A172 (cell line): ENCODE measurements at places on chromosomes 3 and 15.

- peak; percentile 28 for DNase-seq
Measured at GRCh38 chr3:11592445-11593298, 51.0 kb downstream of the VGLL4 start.

DNA sequence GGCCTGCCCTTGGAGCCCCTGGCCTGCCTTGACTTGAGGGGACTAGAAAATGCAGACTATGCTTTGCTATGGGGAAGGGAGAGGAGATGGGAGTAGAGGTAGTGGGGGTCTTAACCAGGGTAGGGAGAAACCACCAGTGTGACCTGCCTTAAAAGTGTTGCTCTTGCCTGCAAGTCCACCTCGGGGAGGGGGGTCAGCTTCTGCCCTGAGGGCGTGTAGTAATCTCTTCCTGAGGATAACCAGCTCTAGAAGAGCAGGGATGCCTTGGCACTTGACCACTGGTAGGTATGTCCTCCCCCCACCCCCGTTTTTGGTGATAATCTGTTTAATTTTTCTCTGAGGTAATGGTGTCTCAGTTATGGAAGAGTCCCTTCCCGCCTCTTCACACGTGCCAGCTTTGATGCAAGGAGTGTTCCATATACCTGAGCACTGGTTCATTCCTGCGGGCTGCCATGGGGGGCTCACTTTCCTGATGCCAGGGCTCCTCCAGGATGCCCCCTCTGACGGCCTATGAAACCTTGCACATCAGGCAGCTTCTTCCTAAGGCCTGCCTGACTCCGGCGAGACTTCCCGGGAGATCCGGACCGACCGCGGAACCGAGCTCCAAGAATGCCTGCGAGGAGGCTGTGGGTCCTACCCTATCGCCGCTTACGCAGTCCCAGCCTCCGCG, 780 bp upstream of the P4HTM start:
- DNase-seq: peak; percentile 22

- no peak for DNase-seq
Measured at GRCh38 chr3:114627770-114628169, 333.9 kb downstream of the TIGIT start.

- no peak for DNase-seq
Measured at GRCh38 chr3:157300094-157300493, 136.6 kb upstream of the PTX3 start.

DNA sequence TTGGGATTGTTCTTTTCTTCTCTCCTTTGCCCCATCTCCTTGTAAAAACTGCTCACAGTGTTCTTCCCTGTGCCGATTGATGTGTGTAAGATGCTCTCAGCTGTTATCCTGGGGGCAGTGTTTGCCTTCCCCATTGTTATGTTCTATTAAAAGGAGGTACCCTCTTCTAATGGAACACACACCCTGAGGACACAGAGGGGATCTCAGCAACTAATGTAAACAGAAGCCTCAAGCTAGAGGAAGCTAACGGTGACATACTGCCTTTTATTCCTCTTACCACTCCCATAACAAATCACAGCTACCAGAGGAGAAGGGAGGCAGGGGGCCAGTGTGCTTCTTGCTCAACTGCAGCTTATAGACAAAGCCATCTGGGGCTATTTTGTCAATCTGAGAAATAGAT, 2.2 kb downstream of the TAGLN3 start:
- no peak for DNase-seq

GRCh38 chr3:195595785-195596531, 12.2 kb upstream of the APOD start:
- DNase-seq: no peak

DNA sequence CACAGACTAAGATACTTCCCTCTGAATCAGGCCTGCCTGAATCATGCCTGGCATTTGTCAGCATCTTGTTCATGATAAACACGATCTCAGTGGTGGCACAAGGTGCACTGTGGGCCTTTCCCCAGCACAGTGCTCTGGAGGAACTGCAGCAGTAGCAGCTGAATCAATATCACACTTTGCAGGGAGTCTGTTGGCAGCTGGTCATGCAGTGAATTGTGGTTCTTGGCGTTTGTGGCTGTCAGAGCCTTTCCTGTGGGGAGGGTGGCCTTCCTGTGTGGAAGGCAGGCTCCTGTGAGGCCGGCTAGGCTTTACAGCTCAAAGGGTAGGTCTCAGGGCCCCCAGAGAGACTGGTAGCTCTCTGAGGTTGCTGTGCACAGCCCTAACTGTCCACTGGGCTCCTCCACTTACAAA, 54.4 kb upstream of the TLE3 start:
- DNase-seq: peak; percentile 49

GRCh38 chr3:146184241-146185015, 23.4 kb upstream of the PLOD2 start:
- peak; percentile 50 for DNase-seq

DNA sequence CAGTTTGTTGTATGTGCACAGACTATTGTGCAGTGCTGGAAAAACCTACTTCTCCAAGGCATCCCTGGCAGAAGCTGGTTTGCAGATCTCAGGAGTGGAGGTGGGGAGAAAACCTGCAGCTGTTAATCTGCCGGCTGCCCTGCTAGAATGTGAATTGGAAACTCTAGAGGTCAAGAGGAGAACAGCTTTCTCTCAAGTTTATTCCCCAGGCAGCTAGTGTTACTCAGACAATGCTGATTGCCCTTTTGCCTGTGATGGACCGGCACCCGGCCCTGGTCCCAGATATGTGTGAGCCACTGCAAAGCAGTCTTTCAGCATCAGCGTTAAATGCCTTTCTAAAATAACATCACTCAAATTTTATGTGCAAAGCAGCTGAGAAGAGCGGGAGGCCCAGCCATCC, 129.7 kb upstream of the TPM1 start:
- DNase-seq: no peak

GRCh38 chr3:127214975-127215374, 22.0 kb downstream of the PRR23E start:
- DNase-seq: no peak

- DNase-seq: peak; percentile 61
Measured at GRCh38 chr3:57100046-57100695, 39.7 kb downstream of the SPATA12 start.

GRCh38 chr3:102529452-102529851, 94.6 kb downstream of the ZPLD1 start:
- peak; percentile 21 for DNase-seq

GRCh38 chr3:180181387-180181786, 144.7 kb upstream of the PEX5L start:
- DNase-seq: no peak

DNA sequence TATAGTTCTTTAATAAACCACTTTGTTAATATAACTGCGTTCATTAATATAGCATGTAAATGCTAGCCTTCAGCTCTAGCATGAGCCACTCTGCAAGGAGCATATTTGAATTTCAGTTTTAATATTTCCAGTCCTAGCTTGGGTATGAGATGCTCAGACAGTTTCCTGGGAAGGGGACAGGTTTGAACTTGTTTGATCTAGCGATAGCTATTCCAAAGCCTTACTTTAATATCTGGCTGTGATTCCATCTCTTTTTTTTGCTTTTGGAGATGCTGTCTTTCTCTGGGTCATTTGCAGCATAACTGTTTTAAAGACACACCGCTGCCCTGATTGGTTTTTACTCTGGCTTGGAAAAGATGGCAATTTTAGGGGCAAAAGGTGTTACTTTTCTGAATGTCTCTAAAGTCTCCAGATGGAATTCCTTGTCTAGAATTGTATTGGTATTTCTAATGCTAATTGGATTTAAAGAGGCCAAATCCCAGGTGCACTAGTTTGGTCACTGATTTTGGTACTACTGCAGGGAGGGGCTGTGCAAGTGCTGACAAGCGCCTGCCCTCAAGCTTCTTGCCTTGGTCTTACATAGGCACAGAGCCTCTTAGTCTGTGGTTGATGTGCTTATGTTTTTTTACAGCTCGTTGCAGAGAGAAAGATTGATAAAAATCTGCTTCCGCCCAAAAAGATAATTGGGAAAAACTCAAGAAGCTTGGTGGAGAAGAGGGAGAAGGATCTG, 2.8 kb downstream of the NISCH start:
- no peak for DNase-seq

- no peak for DNase-seq
Measured at GRCh38 chr15:36924034-36924433, 176.3 kb downstream of the MEIS2 start.

GRCh38 chr15:68383161-68384074, 48.5 kb downstream of the ITGA11 start:
- peak; percentile 57 for DNase-seq

DNA sequence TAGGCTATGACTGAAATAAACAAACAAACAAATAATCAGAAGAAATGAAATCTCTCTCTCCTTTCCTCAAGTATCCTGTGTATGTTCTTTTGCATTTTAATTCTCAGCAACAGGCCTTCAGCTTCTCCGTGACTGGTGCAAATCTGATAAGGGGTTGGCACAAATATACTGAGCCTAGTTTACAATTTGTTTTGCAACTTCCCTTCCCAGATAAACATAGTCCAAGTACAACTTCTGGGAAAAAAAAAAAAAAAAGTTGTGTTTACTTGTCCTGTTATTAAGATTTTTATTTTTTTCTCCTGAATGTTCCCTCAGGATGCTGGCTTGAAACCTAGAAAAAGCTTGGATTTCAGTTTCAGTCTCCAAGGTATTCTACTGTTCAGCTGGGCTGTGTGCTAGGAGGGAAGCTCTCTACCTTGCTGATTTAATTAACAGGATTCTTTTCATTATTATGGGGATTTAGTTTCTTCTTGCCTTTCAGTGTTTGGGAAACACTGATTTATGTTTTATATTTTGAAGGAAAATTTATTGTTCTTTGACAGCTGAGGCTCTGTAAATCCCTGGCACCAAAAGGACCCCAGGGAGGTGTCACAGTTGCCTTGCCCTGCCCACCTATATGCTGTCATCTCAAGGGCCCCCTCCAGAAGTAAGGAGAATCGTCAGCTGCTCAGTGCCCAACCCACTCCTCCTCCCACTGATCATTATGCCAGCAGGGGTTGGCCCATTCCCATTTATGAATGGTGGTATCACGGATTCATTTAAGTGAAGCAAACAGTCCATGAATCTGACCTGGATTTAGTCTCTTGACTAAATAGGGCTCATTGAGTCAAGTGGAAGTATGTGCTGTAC, 185.2 kb downstream of the MEIS2 start:
- DNase-seq: no peak

GRCh38 chr3:169939320-169939719, 27.3 kb upstream of the SEC62 start:
- DNase-seq: no peak

GRCh38 chr3:140816372-140817195, 125.1 kb upstream of the SLC25A36 start:
- no peak for DNase-seq

DNA sequence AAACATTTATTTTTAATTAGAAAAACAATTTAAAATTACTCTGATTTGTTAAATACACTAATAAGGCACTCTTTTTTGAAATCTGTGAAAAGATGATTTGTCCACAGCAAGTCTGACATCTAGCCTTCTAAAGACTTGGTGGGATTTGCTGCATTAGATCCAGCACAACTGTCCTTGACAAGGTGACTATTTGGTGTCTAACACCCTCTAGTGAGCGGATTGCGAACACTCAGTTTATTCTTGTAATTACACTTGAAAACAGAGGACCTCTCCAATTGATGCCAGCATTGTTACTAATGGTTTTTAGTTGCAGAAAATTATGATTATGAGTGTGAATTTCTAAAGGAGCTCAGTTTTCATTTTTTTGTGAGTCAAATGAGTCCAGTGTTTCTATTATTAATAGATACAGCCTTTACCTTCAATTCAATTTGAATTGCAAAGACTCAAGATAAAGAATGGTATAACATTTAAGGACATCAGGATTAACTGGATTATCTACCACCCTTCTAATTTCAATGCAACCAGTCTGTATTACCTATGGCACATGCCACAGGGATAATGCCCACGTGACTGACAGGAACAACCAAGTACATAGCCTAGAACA, 29.7 kb upstream of the STRIT1 start:
- peak; percentile 83 for DNase-seq

- DNase-seq: no peak
Measured at GRCh38 chr3:195443391-195443989, 670 bp upstream of the ACAP2 start.

- DNase-seq: no peak
Measured at GRCh38 chr3:18445401-18446148, 20.4 kb upstream of the SATB1 start.

GRCh38 chr15:92797168-92798052, 102.7 kb upstream of the CHD2 start:
- peak; percentile 76 for DNase-seq

GRCh38 chr3:5187920-5188418, 462 bp downstream of the EDEM1 start:
- DNase-seq: no peak
